K562 (cell line): ENCODE measurements at places on chromosomes 4 and X. TPM values are rescaled to one million over a fixed set of nuclear protein-coding genes. Genes with fewer than 3 reads are reported as not detected.

CXCL6 gene
- polyA plus RNA-seq = not detected in 2 replicates

DNA sequence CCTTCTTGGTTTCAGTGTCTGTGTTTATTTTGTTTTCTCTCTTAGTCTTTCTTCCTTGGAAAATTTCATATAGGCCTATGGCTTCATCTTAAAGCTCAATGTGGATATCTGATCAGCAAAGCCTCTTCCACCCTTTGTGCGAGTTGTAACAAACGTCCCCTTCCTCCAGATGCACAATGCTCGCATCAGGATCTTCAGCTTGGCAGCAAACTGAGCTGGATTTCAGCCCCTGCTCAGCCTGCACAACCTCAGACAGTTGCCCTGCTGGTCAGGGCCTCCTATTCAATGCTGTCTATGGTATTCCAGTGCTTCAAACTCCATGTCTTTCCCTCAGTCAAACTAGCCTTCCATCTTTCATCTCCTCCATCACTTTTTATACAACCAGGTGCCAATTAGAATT is 309.4 kb downstream of the ARHGAP24 start:
- DNase-seq = no peak

VCX3A gene
- 28.0 and 32.7 TPM in 2 replicates for polyA plus RNA-seq

GRCh38 chr4:10225096-10225495 is 108.5 kb upstream of the WDR1 start:
- DNase-seq = no peak

DNA sequence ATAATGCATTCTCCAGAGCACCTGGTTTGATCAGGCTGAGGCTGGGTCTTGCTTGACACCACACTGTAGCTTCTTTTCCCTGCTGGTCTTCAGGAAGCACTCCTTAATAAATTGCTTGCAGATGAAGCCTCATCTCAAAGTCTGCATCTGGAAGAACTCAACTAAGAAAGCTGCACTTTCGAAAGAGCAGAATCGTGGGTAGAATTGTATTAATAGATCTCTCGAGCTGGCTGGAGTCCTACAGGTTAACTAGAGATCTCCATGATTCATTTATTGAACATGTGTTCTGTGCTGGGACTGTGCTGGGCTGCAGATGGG is 152.7 kb downstream of the STK32B start:
- no peak for DNase-seq

DNA sequence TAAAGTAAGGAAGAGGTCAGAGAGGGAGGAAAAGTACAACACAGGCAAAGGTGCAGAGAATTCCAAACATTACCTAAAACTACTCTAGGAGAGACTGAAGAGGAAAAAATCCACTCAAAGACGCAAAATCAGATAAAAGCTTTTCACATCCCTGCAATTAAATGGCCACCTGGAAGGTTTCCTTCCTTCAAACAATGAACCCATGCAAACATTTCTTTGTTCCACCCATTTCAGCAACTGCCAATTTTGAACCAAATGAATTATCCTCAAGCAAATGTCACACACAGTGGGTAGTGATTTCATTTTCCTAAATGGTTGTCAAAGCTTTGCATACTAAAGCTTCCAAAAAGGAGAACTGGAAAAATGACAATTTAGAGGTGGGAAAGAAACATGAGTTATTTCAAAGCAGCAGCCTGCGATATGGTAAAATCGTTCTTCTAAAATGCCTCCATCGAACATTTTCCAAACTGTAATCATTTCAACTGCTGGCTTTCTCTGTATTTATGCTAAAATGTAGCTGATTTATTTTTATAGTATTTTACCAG is 45.0 kb downstream of the APBB2 start:
- DNase-seq = no peak

SLC4A4 gene
- polyA plus RNA-seq = 0.01 and 0.05 TPM in 2 replicates

- DNase-seq = no peak
These were observed 118.8 kb downstream of the CHRNA9 start for GRCh38 chr4:40453912-40454311.

DNA sequence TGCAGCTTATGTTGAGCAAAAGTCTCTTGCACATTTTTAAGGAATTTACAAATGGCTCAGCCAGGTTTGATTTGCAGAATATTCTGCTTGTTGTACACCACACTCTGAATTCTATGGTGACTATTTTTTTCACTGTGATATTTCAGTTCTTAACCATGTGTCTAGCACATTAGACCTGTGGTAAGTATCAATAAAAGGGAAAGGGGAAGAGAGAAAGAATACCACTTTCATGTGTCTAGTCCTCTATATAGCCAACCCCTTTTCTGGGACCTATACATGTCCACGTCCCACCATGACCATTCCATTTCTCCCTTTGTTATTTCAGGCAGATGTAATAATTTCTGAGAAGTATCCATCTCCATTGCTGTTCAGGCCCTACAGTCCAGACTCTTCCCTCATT is 121.3 kb upstream of the PNPLA4 start:
- DNase-seq = no peak

DNA sequence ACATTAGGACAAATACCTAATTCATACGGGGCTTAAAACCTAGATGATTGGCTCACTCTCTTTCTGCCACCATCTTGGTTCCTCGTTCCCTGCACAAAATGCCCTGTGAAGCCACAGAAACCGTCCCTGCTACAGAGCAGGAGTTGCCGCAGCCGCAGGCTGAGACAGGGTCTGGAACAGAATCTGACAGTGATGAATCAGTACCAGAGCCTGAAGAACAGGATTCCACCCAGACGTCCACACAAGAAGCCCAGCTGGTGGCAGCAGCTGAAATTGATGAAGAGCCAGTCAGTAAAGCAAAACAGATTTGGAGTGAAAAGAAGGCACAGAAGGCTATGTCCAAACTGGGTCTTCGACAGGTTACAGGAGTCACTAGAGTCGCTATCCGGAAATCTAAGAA is 34.3 kb downstream of the TRIM61 start:
- no peak for DNase-seq

JAKMIP1 gene
- polyA plus RNA-seq = not detected in 2 replicates

MAGEH1 gene
- polyA plus RNA-seq = 12.9 and 14.9 TPM in 2 replicates

SUPT20HL2 gene
- 0.04 TPM in 1 of 2 replicates, not detected in the other for polyA plus RNA-seq

DNA sequence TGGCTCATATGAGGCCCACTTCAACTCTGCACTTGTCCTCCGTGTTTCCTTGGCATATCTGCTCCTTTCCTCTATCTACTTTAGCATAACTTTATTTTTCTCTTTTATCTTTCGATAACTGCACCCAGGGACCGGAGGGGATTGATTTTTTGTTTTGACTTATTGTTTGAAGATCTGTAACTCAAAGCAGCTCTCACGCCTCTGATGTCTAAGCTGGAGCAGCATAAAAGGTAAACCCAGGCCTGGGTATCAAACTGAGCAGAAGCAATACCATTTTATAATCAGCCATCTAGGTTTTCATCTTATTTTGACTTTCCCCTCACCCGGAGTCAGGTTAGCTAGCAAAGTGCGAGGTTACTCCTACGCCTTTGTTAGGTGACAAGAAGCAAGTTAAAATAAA is 28.4 kb downstream of the LEF1 start:
- no peak for DNase-seq

NWD2 gene
- polyA plus RNA-seq = not detected in 2 replicates

DNA sequence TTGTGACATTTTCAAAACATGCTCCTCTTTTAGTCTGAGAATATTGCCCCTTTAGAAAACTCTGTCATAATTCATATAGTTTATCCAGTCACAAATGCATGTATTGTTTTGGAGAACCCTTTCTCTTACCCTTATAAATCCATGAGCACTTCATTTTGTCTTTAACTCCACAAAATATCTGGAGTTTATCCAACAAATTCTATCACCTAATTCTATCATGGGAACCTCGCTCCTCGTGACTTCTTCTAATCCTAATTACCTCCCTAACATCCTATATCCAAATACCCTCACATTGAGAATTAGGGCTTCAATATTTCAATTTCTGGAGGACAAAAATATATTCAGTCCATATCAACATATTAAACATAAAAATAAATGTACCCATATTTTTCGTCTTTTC is 1565.9 kb downstream of the ARAP2 start:
- no peak for DNase-seq

- no peak for DNase-seq
These were observed 248.8 kb downstream of the PCDH7 start for GRCh38 chr4:30968926-30969325.

DNA sequence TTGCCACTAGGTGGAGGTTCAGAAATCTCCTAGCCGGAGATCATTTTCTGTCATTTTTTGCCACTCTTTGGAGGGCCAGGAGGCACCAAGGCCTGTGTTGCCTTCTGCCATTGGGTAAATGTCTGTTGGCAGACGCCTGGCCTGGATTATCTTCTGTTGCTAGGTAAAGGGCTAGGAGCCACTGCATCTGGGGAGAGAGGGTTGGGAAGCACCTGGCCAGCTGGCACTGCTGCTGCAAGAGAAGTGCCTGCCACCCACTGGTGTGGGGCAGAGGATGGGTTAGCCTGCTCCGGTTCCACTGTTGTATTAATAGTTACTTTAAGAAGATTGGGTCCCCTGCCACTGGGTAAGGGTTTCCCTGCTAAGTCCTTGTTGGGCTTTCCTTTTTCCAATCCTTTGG is 58.1 kb downstream of the AWAT2 start:
- no peak for DNase-seq

DNA sequence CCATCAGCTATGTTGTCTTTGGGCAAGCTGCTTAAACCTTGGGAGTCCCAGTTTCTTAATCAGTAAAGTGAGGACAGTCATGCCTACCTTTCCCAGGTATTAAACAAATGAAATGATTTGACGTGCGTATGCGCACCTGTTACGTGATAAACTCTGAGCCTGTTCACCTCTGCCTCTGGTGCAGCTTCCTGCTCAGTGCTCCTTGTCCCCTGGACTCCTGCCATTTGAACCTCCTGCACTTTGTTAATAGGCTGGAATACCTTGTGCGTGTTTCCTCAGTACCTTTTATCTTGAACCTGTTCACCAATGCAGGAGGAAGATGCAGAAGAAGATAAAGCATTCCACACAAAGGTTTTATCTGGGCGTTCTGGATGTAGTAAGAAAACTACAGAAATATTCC is 211.9 kb downstream of the CEP135 start:
- DNase-seq = no peak

SCRG1 gene
- not detected in 2 replicates for polyA plus RNA-seq

IL2 gene
- not detected in 2 replicates for polyA plus RNA-seq

TMPRSS11B gene
- polyA plus RNA-seq = 0.03 and 0.20 TPM in 2 replicates

CSN1S1 gene
- polyA plus RNA-seq = not detected in 2 replicates

RAPGEF2 gene
- 13.1 and 15.0 TPM in 2 replicates for polyA plus RNA-seq

DNA sequence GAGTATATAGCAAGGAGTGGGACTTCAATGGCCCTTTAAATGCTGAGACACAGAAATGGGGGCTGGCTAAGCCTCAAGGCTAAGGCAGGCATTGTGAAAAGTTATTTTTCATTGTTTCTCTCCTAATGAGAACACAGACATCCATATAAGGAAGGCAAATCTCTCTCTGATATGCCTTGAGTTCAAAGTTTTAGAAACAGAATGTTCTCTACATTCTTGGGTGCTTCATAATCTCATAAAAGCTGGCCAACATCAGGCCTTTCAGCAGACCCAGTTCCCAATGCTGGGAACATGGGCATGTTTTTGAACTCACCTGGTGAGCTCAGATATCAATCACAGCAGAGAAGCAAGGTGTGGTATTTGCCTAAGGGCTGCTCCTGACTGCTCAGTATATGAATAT is 19.4 kb upstream of the RAB40A start:
- DNase-seq = no peak

GRCh38 chr4:128357286-128357685 is 69.7 kb upstream of the PGRMC2 start:
- DNase-seq = no peak

DNA sequence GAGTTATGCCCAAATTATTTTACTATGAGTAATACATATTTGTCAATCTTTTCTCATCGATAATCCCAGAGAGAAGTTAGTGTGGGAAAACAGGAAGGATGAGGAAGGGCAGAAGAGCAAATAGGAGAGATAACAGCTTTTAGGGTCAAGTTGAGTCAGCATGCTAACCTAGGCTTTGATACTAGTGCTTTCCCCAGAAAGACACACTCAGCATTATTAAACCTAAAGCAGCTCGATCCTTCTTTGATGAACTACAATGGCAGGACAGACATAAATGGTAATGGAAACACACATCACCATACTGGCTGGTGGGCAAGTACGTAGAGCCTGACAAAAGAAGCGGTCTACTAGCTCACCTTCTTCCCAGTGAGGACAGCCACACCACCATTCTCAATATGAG is 20.5 kb downstream of the AIFM1 start:
- no peak for DNase-seq

DNA sequence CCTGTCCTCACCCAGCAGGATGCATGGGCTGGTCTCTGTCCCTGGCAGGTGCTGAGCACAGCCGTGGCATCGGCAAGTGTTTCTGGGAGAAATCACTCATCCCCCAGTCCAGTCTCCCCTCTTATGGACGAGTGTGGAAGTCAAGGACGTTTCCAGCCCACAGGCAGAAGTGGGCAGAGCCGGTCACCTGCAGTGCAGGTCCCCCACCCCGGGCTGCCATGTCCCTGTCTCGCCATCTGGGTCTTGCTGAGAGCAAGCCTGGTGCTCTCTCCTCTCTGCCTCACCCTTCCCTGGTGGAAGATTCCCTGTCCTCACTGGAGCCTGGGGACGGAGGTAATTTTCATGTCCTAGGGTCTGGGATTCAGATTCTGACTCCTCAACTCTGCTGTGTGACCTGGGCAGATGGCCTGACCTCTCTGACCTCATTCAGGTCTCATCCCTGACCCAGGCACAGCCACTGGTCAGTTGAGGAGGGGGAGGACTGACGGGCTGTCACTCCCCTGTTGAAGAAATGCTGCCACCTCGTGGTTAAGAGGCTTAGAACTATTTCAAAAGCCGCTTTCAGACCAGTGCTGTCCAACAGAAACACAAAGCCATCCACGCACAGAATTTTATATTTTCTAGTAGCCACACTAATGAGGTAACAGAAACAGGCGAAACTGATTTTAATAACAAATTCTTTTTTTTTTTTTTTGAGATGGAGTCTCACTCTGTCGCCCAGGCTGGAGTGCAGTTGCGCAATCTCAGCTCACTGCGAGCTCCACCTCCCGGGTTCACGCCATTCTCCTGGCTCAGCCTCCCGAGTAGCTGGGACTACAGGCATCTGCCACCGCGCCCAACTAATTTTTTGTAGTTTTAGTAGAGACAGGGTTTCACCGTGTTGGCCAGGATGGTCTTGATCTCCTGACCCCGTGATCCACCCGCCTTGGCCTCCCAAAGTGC is 1.8 kb downstream of the CPZ start:
- DNase-seq = peak; percentile 94

DNA sequence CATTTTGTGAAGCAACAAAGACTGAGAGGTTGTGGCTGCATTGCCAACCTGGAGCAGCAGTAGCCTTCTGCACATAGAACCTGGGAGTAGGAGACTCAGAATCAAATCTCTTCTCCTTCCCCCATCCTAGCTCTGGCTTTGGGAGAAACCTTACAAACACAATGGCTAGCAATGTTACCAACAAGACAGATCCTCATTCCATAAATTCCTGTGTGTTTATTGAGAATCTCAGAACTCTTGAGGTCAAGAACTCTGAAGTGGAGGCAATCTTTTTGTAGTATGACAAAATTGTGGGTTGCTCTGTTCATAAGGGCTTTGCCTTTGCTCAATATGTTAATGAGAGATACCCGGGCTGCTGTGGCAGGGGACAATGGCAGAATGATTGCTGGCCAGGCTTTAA is 406.7 kb upstream of the SPANXN1 start:
- no peak for DNase-seq

GRCh38 chr4:58254291-58254690 is 1144.1 kb upstream of the IGFBP7 start:
- DNase-seq = no peak

- DNase-seq = no peak
These were observed 46.7 kb downstream of the PCGF3 start for GRCh38 chr4:752196-752861.

OCRL gene
- polyA plus RNA-seq = 14.3 and 14.4 TPM in 2 replicates

ZFP42 gene
- polyA plus RNA-seq = 0.08 and 0.41 TPM in 2 replicates

SMR3B gene
- not detected in 2 replicates for polyA plus RNA-seq

GBA3 gene
- polyA plus RNA-seq = 0.27 and 0.77 TPM in 2 replicates

GRCh38 chr4:126486377-126486776 is 1146.4 kb upstream of the INTU start:
- no peak for DNase-seq

PPP1R2C gene
- not detected in 2 replicates for polyA plus RNA-seq

SLIT2 gene
- 2.1 and 2.4 TPM in 2 replicates for polyA plus RNA-seq
